Stimulated activated CD8-positive, alpha-beta memory T cell treated with anti-CD3 and anti-CD28 coated beads, Interleukin-15, amount 100 ng/mL, for 4 hours (primary cell): ENCODE measurements at places on chromosomes 5 and 9.
A peak's percentile ranks its signal among the peaks of the same experiment; 100 is the strongest.

- DNase-seq: no peak
These were observed 3.8 kb upstream of the LCN1 start for GRCh38 chr9:135517407-135517822.

- DNase-seq: no peak
These were observed 3.6 kb upstream of the STING1 start for GRCh38 chr5:139486201-139486600.

DNA sequence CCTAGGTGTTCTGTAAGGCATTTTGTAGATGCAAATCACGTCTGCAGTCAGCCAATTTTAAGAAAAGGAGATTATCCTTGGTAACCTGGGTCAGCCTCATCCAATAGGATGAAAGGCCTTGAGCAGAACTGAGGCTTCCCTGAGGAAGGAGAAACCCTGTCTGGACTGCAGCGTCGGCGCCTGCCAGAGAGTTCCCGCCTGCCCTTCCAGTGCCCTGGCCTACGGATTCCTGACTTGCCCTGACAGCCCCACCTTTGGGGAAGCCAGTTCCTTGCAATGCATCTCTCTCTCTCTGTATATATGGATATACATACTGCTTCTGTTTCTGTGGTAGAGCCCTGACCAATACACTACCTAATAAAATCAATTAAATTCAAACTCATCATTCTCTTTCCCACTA, 66.2 kb upstream of the RUFY1 start:
- no peak for DNase-seq

- no peak for DNase-seq
These were observed 158.6 kb upstream of the GLRA1 start for GRCh38 chr5:152083231-152083630.

DNA sequence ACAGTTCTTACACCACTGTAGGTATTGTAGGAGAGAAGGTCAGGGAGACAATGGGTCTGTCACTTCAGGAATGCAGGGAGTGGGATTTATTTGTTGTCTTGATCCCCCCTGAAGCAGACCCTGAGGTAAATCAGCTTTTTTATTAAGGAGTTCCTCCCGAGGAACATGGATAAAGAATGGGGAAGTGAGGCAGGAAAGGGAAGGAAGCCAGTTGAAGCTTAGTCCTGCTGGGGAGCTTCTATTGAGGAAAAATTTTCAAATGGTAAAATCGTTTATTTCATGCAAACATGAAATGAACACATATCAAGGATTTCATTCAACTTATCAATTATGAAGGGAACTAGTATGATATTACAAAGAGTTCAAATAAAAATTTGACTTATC, 318.6 kb upstream of the PIK3R1 start:
- no peak for DNase-seq

- DNase-seq: no peak
These were observed 20.9 kb downstream of the RPS23 start for GRCh38 chr5:82257247-82257646.

GRCh38 chr9:137583347-137583746, 4.6 kb upstream of the DPH7 start:
- no peak for DNase-seq

DNA sequence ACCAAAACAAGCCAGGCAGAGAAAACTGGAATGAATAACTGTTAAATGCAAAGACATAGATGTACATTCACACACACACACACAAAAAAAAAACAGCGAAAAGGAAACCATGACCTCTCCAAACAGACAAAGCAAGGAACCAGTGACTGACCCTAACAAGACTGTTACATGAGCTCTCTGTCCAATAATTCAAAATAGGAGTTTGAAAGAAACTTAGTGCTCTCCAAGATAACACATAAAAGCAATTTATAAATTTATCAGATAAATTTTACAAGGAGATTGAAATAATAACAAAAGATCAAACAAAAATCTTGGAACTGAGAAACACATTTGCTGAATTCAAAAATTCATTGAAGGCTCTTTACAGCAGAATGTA, 423.5 kb upstream of the RGMB start:
- DNase-seq: no peak

DNA sequence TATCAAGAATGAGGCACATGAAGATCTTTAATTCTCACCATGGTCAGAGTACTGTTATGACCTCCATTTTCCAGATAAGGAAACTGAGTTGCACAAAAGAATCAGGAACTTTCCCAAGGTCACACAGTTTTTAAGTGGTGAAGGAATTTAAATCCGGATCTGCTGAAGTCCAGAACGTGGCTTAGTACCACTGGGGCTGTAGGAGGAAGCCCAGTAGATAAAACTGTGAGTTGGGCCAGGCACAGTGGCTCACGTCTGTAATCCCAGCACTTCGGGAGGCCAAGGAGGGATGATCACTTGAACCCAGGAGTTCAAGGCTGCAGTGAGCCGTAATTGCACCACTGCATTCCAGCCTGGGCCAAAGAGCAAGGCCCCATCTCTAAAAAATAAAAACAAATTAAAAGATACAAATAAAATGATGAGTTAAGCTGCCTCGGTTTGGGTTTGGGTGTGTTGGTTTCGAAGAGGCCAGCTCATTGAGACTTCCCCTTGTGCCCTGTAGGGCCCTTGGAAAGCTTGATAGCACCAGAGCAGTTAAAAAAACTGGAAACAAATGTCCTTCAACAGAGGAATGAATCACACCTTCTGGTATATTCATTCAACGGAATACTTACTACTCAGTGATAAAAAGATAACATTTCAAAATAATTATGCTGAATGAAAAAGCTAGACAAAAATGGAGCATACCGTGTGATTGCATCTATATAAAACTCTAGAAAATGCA, 20.1 kb downstream of the ATOX1 start:
- no peak for DNase-seq

GRCh38 chr9:128823362-128823902, 5.1 kb downstream of the ENDOG start:
- no peak for DNase-seq

GRCh38 chr9:121499177-121499426, 542 bp downstream of the GGTA1 start:
- no peak for DNase-seq

DNA sequence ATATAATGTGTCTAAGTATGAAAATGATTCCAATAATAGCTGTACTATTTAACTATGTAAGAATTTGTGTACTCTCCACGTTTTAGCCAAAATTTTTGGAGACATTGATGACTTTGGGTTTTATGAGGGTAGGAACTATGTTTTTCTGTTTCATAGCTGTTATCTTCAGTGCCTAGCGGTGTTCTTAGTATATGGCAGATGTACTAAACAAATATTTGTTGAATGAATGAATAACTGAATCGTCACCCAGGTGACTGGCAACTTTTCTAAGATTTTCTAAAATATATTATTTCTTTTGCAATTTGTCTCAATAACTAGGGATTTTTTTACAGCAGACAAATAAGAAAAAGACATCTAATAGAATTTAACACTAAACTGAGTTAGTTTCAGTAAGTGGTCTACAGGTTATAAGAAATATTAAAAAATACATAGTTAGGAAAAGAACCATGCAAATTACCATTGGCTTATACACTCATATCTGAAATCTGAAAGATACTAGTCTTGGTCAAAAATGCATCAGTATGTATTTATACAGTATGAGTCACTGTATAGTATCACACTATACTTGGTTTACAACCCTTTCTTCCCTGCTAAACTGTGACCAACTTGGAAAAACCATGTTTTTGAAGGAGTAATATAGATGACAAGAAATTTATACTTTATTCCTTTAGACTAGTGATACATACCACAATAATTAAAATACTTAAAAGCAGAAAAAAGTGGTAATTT, 10.5 kb upstream of the ERCC6L2 start:
- no peak for DNase-seq

GRCh38 chr5:173637340-173637739, 20.9 kb upstream of the BOD1 start:
- DNase-seq: no peak

DNA sequence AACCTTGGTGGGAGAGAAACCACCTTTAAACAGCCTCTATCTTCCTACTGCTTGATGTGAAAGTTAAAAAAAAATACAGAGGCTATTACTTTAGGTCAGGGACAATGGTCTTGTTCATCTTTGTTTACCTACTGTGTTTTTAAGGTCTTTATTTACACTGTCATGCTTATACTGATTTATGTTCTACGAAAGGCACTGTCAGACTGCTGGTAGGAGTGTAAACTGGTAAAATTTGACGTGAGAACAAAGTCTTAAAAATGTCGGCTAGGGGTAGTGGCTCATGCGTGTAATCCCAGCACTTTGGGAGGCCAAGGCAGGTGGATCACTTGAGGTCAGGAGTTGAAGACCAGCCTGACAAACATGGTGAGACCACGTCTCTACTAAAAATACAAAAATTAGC, 42.1 kb upstream of the ELOVL7 start:
- no peak for DNase-seq

GRCh38 chr5:145680169-145680568, 155.0 kb downstream of the PRELID2 start:
- no peak for DNase-seq

- DNase-seq: no peak
These were observed 5.0 kb upstream of the PTGER4 start for GRCh38 chr5:40674661-40675235.

- DNase-seq: no peak
These were observed 11.0 kb downstream of the IGFBPL1 start for GRCh38 chr9:38413283-38413682.

DNA sequence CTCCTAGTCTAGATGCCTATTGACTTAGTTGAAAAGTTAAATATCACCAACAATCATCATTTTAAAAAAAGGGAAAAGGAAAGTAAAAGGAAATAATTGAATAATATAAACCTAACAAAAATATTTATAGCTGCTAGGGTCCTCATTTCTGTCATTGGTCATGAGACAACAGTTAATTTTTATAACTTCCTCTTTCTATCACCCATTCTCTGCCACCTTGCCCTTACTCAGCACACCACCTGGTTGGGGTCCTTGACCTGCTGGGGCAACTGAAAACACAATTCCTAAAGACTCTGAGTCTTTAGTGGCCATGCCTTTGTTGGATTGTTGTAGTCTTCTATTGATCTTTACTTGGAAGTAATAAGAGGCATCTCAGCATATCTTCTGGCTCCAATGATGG, 179.5 kb upstream of the MAST4 start:
- DNase-seq: no peak

DNA sequence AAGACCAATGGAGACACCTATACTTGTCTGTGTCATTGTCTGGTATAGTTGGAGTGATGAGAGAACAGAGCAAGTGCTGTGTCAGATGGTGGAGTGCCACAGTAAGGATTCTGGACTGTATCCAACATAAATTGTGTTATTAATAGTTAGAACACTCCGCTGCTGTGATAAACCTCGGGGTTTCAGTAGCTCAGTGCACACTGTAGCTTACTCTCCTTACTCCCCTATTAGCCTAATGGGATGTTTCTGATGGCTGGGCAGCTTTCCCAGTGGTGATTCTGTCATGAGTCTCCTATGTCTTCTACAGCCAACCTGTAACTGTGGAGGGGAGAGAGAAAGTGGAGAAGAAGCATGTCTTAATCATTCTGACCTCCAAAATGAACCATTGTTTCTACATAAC, 127.6 kb upstream of the PTCH1 start:
- DNase-seq: no peak

GRCh38 chr9:33025572-33026342, 684 bp downstream of the DNAJA1 start:
- peak; percentile 65 for DNase-seq

DNA sequence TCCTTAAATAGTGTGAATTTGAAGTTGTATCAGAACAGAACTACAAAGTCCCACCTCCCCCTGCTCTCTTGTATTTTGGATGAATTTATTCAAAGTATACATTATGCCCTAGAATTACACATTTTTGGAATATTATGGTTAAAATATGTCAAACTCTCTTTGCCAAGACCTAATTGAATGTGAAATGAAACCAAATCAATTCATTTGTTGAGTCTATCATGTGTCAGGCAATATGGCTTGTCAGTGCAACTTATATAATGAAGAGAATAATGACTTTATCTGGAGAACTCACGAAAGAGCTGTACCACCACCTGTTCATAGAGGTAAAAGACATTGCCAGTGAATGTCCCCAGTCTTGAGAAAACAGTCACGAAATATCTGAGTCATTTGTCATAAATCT, 106.8 kb downstream of the TUSC1 start:
- no peak for DNase-seq

GRCh38 chr9:4967523-4967922, 17.5 kb upstream of the JAK2 start:
- no peak for DNase-seq

DNA sequence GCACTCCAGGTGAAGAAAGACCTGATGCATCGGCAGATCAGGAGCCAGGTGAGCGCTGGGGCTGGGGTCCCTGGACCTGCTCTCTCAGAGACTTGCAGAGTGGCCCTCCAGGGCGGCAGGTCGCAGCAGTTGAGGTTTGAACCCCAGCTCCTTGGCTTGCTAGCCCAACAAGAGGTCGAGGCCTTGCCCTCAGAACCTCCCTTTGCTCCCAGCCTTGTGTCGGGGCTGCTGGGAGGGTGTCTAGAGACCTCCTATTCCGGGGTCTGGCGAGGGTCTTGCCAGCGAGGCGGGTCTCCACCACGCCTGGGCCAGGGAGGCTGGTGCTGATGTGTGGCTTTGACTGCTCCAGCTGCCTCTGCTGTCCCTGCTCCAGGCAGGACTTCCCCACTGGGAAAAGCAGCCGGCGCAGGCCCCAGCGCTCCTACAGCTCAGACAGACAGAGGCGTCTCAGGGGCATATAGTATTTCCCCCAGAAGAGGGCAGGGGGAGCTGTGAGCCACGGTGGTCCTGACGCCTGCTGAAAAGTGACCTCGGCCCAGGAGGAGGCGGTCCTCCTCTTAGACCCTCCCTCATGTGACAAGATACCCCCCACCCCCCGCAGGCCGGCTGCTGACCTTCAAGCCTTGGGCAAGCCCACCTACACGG, 38.3 kb downstream of the LRSAM1 start:
- no peak for DNase-seq

DNA sequence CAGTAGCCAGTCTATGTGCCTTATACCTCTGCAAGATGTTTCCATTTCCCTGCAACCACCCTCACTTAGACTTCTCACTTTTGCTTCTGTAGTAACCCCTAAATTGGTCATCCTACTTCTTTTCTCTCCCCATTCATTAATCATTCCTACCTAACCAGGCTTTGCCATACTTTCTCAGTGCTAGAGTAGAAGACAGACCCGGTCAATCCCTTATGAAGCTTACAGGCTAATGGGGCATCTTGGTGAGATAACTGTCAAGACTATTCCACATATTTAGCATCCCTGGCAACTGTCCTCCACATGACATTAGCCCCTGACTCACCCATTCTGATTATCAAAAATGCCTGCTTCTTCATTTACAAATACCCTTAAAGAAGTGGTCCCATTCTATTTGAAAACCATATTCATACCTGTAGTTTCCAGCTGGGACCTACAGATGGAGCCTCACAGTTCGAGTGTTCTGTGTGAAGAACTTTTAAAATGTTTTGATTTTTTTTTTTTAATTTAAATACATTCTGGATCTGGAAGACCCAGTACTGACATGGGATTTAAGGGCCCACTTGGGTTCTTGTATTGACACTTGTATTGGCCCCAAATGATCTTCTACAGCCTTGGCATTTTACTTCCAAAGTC, 21.0 kb downstream of the F2RL2 start:
- DNase-seq: no peak

- DNase-seq: no peak
These were observed 662.9 kb upstream of the ZNF608 start for GRCh38 chr5:125409234-125409860.
